Hair follicle dermal papilla cell (primary cell): ENCODE measurements at places on chromosomes 13 and 19. TPM values are rescaled to one million over a fixed set of nuclear protein-coding genes. Genes with fewer than 3 reads are reported as not detected.

The PLA2G4C gene
- total RNA-seq = 4.7 and 7.7 TPM in 2 replicates

The ADPRHL1 gene
- total RNA-seq = 1.1 and 2.3 TPM in 2 replicates

The C19orf81 gene
- total RNA-seq = 0.49 TPM in 1 of 2 replicates, not detected in the other

The CALR3 gene
- not detected in 2 replicates for total RNA-seq

The SBK3 gene
- total RNA-seq = 0.12 and 0.81 TPM in 2 replicates

The USHBP1 gene
- not detected in 2 replicates for total RNA-seq

The GDF15 gene
- total RNA-seq = 4.5 and 4.9 TPM in 2 replicates

The CEACAM7 gene
- total RNA-seq = not detected in 2 replicates

The NBEA gene
- total RNA-seq = 5.7 and 7.3 TPM in 2 replicates

The VRK3 gene
- total RNA-seq = 26.9 and 27.6 TPM in 2 replicates

The GTF2F2 gene
- total RNA-seq = 20.9 and 21.9 TPM in 2 replicates

The DPRX gene
- total RNA-seq = not detected in 2 replicates

The NHLRC3 gene
- 12.3 and 14.3 TPM in 2 replicates for total RNA-seq

The TJP3 gene
- not detected in 2 replicates for total RNA-seq

The TEKTIP1 gene
- not detected in 2 replicates for total RNA-seq

The HOMER3 gene
- 107 and 136 TPM in 2 replicates for total RNA-seq

The SELENOV gene
- not detected in 2 replicates for total RNA-seq

The KLF1 gene
- not detected in 2 replicates for total RNA-seq

The LGALS4 gene
- total RNA-seq = not detected in 2 replicates

The ACP5 gene
- total RNA-seq = 0.61 and 1.3 TPM in 2 replicates

The ZNF615 gene
- 11.8 and 12.1 TPM in 2 replicates for total RNA-seq

The CBY2 gene
- not detected in 2 replicates for total RNA-seq

The SIGLECL1 gene
- not detected in 2 replicates for total RNA-seq

The RFX1 gene
- total RNA-seq = 3.2 TPM in 2 replicates

The SLC10A2 gene
- total RNA-seq = not detected in 2 replicates

The ADGRE3 gene
- not detected in 2 replicates for total RNA-seq

The OR7A5 gene
- not detected in 2 replicates for total RNA-seq

The TEX101 gene
- total RNA-seq = not detected in 2 replicates

The DLL3 gene
- total RNA-seq = not detected in 2 replicates

The NCLN gene
- 37.3 TPM in 2 replicates for total RNA-seq

The REEP6 gene
- 1.3 and 1.8 TPM in 2 replicates for total RNA-seq

The ZNF613 gene
- total RNA-seq = 7.1 and 11.1 TPM in 2 replicates

The CD177 gene
- under 0.01 TPM in 1 of 2 replicates, not detected in the other for total RNA-seq

The ZNF439 gene
- 7.2 and 8.3 TPM in 2 replicates for total RNA-seq

The SIGLEC8 gene
- total RNA-seq = not detected in 2 replicates
